SJCRH30 (cell line): ENCODE measurements at places on chromosomes 2 and 18.

DNA sequence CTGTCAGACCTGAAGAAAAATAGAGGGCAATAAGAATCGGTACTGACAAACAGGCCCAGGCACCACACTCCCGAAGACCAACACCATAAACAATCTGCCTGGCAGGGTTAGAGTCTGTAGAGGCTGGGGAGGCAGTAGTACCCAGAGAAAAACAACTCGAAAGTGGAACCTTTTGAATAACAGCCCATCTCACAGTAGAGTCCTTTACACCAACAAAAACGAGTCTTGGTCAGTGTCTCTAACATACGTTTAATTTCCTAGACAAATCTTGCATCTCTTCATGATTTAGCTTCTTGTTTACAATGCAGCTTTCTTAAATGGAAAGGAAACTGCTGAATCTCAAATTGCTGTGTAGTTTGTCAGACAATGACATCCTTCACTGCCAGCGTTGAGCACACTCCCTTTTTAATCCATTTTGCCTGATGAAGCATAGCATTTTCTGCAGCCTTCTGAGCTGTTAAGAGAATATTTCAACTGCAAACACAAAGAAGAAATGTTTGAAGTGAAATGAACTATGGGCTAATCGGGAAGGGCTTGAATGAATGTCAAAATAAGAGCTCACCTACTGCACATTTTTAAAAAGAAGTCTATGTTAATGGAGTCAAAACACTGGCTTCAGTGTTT lies 73.1 kb upstream of the DSG1 start:
- no peak for DNase-seq

DNA sequence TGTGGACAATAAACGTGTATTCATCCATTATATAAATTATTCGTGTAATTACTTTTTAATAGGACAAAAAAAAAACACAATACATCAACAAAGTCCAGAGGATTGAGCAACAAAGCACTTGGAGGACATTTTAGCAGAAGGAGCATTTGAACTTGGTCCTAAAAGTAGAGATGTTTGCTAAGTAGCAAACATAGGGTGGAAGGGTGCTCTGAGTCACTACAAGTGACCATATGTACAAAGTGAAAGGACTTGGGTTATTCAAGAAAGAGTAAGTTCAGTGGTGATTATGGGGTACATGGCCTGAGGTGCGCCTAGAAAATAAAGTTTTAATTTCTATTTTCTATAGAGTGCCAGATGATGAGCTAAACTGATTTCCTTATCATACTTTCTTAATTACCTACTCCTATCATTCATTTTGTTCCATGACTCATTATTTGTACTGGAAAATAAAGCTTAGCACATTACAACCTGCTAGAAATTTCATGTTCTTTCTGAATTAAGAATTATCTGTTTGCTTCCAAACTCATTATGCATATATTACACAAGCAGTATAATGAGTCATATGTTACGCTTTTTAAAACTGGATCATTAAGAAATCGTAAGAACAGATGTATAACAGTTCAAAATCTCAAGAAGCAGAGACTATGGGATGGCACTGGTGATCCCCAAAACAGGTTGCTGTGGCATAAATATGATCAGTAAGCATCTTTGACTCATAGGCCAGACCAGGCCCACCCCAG lies 13.1 kb upstream of the PPP1R1C start:
- no peak for DNase-seq

DNA sequence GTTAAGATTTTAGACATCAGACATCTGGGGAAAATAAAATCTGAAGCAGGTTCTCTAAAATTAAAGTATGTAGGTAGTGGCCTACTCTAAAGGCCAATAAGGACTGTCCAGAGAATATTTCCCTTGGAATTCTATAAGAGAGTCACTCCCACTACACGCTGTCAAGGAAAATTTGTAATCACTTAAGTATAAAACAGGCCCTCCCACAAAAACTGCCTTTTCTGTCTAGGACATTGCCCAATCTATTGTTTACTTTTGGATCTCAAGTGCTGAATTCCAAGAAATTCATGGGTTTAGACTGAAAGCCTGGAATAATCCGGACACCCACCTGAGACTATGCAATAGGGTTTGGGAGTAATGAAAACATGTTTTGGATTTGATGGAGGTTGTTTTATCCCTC lies 1.7 kb upstream of the SRBD1 start:
- no peak for DNase-seq

GRCh38 chr2:208371634-208371935 lies 35.0 kb upstream of the PTH2R start:
- no peak for DNase-seq

DNA sequence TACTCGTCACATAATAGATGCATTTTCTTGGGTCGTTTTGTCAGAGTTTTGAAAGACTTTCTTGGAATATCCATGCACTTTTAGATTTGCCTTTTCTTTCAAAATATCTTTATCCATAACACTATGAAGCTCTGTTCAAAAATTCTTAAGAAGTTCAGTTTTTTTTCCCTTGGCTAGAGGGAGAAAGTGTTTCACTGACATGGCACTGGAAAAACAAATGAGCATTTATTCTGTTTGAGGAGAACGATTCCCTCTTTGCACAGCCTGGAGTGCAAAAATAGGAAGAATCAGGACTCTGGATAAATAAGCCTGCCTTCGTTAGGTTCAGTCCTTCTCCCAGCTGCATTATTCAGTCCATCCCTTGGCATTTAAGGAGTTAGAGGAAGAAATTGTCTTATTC lies 91.0 kb upstream of the RPE start:
- DNase-seq, result no peak

DNA sequence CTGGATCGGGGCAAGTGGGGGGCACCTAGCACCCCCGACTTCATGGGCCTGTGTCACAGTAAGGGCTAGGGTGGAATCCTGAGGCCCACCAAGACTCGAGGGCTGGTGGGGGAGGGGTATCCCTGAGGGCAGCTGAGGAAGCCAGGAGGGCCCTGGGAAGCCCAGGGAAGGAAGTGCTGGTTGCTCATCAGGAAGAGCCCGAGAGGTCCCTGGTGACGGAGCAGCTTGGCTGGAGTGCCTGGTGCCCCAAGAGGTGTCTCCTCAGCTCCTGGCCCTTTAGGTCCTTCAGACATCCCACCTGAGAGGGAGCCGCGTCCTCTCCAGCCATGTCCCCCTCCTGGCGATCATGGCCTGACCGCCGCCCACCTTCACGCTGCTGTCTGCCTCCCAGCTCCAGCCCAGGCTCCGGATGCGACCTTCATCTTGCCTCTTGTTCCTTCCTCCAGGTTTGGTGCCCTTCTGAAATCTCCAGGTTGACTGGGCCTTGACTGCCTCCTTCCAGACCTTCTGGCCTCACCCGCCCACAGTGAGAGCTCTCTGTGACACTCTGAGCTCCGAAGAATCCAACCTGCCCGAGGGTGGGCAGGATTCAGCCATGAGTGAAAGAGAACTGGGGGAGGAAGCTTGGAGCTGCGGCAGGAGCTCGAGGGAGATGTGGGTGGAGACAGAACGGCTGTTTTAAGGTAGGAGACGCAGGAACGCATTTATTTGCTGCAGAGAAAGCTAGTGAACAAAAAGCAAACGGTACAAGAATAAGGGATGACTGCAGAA lies 42.7 kb upstream of the SEMA4C start:
- DNase-seq, result no peak

GRCh38 chr2:160614391-160614790 lies 120.8 kb upstream of the RBMS1 start:
- DNase-seq, result no peak

- DNase-seq, result no peak
Observed at GRCh38 chr2:227031379-227031778, 132.6 kb downstream of the COL4A4 start.

DNA sequence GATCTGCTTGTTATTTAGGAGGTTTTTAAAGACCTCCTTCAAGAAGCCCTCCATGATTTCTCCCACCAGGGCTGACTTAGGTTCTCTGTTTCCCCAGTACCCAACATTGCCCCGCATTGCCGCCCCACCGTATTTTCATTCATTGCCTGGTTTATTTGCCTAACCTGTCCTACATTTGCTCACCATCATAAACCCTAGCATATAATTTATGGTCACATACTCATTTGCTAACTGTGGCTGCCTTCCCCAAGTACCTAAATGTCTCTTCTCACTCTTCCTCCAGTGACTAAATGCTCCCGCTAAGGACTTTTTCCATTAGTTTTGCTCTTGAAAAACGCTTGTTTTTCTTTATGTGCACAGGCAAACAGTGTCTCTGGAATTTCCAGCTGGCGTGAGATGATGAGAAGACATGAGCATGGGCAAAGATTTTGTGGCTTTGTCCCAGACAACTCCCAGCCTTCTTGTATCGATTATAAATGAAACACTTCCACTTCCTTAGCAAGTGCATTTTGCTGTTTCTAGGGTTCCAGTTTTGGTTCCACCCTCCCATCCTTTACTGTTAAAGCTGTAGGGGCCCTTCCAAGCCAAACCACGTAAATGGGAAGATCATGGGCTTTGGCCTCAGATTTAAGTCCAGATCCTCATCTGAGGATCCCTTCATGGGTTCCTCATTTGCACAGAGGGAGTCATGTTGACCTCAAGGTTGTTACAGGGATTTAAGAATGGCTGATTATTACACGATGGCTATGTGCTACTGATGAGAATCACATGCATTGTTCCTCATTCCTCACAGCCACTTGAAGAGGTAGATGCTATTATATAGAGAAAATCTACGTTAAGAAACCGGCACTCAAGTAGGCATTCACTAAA lies 21.0 kb upstream of the ARMC9 start:
- DNase-seq, result no peak

DNA sequence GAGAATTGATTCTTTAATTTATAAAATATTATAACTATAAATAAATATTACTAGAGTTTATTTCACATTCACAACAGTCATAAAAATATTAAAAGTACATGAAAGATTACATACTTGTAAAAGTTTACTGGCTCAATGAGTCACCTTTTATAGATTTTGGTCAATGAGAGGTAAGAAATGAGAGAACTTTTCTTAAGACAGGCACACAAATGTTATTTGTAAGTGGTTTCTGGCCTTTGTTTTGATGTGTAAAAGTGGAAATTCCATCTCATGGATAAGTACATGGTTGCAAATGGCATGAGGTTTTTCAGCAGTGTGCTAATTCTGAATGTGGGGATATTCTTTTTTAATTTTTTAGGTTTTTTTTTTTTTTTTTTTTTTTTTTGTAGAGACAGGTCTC lies 63.8 kb downstream of the TTC27 start:
- DNase-seq, result no peak

- DNase-seq, result no peak
Observed at GRCh38 chr18:58241026-58241679, 197.1 kb downstream of the NEDD4L start.

- no peak for DNase-seq
Observed at GRCh38 chr2:133812826-133813617, 244.8 kb upstream of the NCKAP5 start.

GRCh38 chr2:20619624-20620024 lies 31.3 kb downstream of the HS1BP3 start:
- no peak for DNase-seq

DNA sequence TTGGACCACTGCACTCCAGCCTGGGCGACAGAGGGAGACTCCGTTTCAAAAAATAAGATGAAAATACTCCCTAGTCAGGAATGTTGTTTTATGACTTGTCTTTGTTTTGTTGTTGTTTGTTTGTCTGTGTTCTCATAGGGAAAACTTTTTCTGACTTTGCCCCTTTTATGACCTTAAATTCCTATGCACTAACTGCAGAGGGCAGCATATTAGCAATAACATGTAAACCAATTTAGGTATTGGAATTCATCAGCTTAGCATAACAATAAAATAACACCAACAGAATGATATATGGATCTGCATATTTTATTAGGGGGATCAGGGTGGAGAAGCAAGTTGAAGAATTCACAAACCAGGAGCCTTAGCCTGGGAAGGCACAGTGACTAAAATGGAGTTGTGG lies 631.5 kb downstream of the SUCLG1 start:
- DNase-seq, result no peak

DNA sequence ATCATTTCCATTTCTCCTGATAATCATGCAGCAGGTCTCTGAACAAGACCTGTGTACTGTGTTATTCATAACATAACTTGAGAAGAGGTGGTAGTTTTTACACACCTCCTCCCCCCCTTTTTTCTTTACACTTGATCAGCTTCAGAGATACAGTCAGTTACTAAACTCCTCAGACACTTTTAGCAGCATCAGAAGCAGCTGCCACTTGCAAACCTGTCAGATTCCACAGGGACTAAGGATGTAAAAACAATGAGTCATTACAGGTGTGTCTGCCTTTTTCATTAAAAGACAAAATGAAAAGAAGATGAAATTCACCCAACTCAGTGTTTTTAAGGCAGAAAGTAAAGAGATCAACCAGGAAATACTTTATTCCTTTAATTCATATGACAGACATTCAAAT lies 254.0 kb downstream of the NRXN1 start:
- no peak for DNase-seq

DNA sequence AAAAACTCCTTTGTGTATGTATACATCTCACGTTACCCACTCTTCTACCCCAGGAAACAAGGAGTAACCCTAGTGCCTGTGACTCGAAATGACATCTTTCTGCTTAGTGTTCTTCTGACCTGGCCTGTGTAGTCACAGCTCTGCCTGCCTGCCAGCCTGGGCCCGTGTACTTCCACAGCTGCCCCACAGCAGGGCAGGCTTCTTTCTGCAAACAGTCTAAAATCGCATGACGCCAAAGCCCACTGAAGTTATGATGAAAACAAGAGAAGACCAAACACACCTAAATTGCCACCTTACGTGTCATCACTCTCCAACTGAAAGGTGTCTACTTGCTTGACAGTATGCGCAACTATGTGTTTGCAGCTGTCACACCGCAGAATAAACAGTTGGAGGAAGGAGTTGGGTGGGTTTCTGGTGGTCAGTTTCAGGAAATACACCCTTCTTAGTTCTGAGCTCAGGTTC lies 1.5 kb downstream of the GAREM1 start:
- peak; percentile 9 for DNase-seq

DNA sequence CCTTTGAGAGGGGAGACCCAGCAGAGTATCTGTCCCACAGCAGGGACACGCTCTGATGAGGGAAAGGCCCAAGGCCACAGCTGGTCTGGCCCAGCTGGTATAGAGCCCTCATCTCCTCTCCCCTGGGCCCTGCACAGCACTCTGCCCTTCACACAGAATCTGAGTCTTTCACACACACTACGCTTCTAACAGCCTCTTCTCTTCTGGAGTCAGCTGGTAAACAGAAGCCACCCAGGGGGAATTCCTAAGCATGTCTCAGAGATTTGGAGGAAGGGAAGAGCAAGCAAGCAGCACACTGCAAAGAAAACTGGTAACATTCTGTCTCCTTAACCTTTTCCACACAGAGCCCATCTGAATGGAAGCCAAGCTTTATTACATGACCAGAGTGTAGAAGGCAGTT lies 121.1 kb upstream of the ACAA2 start:
- no peak for DNase-seq

GRCh38 chr2:150581717-150582472 lies 94.4 kb upstream of the RND3 start:
- no peak for DNase-seq

GRCh38 chr18:35497370-35498197 lies at the start of gene INO80C:
Gene INO80C (minus strand): TSS chr18:35497960. CDS start chr18:35497874, 86 bp downstream.
- DNase-seq, result peak; percentile 81

DNA sequence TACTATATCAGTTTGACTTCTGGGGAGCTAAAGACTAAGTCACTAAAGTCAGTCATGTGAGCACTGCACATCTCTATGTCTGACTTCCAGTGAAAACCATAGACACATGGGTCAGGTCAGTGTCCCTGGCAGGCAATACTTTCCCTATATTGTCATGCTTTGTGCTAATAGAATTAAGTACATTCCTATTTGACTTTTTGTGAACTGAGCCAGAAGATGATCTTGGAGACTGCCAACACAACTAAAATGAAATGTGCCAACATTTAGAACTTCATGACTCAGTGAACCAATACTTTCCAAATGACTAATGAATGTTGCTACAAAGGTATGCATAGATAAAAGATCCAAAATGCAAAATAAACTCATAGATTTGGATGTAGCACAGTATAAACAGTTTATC lies 820.8 kb upstream of the FAM98A start:
- no peak for DNase-seq
